Astrocyte (in vitro differentiated cells and primary cell): ENCODE measurements at places on chromosomes 3 and 15.

GRCh38 chr15:30958219-30958618 is 33.2 kb downstream of the MTMR10 start:
- DNase-seq, result no peak

DNA sequence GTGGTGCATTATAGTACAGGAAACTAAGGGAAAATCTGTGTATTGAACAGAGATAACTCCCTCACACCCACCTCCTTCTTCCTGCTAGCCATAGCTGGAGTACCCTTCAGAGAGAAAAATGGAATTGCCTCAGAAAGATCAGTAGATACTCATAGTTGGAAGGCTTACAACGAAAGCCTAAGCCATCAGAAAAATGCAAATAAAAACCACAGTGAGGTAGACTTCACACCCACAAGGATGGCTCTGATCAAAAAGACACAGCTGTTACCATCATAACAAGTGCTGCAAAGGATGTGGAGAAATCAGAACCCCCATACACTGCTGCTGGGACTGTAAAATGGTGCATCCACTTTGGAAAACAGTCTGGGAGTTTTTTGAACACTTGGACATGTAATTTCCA is 7.4 kb upstream of the DLG1 start:
- DNase-seq, result peak; percentile 95

- DNase-seq, result peak; percentile 85
Observed at GRCh38 chr3:133295199-133295901, 104.5 kb upstream of the BFSP2 start.

GRCh38 chr3:123733805-123734526 is 149.1 kb upstream of the HACD2 start:
- DNase-seq, result peak; percentile 97

DNA sequence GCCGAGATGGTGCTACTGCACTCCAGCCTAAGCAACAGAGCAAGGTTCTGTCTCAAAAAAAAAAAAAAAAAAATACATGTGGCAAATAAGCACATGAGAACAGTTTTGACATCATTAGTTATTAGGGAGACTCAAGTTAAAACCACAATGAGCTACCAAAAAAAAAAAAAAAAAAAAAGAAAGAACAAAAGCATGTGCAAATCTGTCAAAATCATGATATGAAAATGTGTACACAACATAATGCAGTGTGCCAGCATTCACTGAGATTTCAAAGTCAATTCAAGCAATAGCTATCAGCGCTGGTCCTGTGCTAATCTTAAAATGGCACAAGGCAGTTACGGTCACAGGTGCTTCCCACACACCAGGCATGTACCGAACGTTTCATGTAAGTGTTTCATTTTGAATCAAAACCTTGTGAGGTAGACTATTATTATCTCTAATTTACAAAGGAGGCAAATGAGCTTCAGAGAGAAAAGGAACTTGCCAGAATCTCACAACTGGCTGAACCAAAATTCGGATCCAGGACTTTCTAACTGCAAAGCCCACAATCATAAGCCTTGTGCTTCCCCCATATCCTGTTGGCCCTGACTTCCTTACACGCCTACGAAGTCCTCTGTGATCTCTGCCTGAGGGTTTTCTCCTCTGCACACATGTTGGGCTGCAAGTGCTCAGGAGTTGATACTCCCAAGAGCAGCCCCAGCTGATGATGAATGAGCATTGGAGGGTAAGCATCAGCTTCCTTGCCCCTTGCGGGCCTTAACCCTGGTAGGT is 200.1 kb upstream of the PROK2 start:
- no peak for DNase-seq
